AG04450 (cell line): ENCODE measurements at places on chromosomes 16 and 17. TPM values are rescaled to one million over a fixed set of nuclear protein-coding genes. Genes with fewer than 3 reads are reported as not detected.

The ABI3 gene
- polyA plus RNA-seq = 0.12 and 0.21 TPM in 2 replicates

The C16orf74 gene
- polyA plus RNA-seq = 3.2 and 5.0 TPM in 2 replicates

The TBX6 gene
- polyA plus RNA-seq = not detected in 2 replicates

The NPIPA3 gene
- 1.4 and 1.8 TPM in 2 replicates for polyA plus RNA-seq

The DHRS11 gene
- 4.9 and 5.4 TPM in 2 replicates for polyA plus RNA-seq

The MIEN1 gene
- 31.9 and 45.4 TPM in 2 replicates for polyA plus RNA-seq

The CDRT15L2 gene
- polyA plus RNA-seq = not detected in 2 replicates
